ENCODE measurements at places on chromosomes 3 and 15.

GRCh38 chr3:172914854-172915253 lies 164.3 kb downstream of the ECT2 start:
- no peak for DNase-seq

DNA sequence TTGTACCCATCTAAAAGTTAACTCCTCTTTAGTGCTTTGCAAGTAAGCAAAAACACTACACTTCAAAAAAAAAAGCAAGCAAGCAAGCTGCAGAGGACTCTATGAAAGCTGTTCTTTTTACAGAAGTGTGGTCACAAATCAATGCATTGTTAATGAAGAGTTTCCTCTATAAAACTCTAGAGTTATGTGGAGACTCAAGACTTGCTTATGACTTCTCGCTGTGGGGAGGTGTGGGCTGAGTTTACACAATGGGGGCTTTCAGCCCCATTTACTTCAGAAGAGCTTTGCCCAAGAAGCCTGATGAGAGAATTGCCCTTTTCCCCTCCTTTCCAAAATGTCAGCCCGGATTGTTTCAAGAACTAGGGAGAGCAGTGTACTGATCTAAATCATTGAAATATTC lies 144.4 kb downstream of the IGSF11 start:
- DNase-seq, result no peak

DNA sequence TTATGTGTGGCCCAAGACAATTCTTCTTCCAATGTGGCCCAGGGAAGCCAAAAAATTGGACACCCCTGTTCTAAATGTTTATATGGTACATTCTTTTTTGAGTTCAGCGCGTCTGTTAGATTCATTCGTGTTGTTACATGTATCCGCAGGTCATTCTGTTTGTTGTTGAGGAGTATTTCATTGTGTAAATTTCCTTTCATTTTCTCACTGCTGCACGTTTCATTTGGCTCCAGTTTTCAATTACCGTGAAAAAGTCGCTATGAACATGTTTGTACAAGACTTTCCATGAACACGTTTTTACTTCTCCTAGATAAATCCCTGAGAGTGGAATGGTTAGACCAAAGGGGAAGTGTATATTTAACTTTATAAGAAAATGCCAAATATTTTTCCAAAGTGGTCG lies 7.5 kb upstream of the OPA1 start:
- no peak for DNase-seq

- no peak for DNase-seq
Measured at GRCh38 chr3:141465221-141465620, 21.6 kb upstream of the RASA2 start.

- no peak for DNase-seq
Measured at GRCh38 chr3:157544501-157545130, 41.4 kb upstream of the VEPH1 start.

GRCh38 chr15:40044717-40045571 lies 6.0 kb upstream of the SRP14 start:
- peak; percentile 91 for DNase-seq

DNA sequence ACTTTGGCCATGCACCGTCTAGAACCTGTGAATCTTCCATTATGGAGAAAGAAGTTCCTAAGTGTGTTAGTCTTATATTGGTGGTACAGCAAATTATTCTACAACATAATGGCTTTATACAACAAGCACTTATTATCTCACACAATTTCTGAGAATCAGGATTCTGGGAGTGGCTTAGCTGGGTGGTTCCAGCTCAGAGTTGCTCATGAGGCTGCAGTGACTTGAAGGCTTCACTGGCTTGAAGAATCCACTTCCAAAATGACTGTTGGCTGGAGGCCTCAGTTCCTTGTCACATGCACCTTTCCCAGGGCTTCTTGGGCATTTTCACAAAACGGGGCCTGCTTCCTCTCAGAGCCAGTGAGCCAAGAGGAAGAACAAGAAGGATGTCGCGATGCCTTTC lies 82.3 kb upstream of the RNF7 start:
- DNase-seq, result no peak

- no peak for DNase-seq
Measured at GRCh38 chr3:38516669-38517068, 20.5 kb downstream of the EXOG start.

DNA sequence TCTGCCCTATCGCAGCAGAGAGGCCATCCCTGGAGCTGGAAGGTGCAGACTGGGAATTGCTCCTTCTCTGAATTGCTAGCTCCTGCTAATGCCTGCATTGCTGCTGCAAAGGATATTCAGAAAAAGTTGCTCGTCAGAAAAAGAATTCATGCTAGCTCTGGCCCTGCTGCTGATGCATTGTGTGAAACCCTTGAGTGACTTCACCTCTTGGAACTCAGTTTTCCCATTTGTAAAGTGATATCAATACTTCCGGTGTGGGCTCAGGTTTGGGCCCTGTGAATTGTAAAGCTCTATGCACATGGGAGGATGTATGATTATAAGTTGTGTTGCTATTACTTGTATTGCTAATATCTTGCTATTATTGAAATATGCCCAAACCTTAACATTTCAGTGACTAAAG lies 11.4 kb downstream of the SQOR start:
- DNase-seq, result no peak

- no peak for DNase-seq
Measured at GRCh38 chr3:143222505-143222904, 102.9 kb downstream of the CHST2 start.

DNA sequence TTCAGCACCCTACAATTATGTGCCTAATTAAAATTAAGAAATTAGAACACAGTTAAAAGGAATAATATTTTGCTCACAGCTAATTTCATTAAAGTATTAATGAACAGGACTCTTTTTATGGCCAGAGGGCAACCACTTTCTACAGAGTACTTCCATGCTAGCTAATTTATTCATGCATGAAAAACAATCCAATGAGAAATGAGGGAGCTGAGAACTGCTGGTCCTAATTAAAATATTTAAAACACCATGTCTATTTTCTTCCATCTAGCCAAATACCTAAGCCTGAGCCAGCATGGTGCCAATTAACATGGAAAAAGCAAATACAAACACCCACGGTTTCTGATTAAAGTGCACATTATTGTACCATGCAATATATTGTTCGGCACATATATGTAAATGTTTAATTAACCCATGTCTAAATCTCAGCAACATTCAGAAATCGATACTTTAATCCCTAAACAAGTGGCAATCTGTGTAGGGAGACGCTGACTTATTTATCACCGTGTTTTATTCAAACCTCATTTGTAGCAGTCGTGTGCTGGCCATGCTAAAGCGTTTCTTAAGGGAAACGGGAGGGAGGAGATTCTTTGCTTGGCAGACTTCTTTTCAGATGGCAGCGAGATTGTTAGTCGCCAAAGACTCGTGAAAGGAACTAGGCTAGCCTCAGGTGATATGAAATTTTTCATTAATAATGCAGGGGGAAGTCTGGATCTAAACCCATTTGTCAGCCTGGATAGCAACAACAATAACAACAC lies 193.5 kb downstream of the ANXA2 start:
- DNase-seq, result no peak

DNA sequence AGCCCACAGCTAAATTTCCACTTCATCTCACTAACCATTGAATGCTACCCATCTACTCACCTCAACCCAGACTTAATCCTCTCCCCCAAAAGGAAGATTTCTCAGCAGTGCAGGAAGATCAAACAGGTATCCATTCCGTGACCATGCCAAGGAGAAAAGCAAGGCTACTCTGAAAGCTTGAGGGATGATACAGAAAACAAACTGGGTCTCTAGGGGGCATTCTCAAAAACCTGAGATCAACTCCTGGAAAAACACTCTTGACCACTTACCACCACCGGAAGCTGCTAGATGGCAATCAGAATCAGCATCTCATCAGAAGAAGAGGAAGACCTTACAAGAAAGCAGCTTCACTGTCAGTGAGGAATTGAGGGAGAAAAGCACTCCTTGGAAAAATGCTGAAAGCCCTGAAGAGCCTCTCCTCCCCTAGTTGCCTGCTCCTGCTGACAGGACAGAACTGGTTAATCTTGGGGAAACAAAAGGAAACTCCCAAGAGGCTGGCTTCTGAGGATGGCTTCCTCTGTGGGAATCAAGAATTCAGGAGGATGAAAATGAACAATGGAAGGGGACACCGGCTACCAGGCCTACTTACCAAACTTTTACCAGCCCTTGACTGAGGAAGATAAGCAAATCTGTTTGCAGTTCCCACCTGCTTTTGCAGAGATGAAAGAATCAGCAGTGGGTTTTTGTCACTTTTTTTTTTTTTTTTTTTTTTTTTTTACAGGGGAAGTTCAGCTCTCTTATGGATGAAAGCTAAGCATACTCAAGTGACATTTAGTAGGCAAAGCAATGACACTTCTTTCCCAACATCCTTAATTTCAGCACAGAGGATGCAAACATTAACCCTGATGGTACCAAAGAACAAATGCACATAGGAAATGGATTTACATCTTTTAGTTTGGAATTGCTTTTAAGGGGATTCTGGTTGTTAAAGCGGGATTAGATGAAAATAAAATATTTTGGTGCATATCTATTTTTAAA lies at the start of gene ATP8B4:
Gene ATP8B4, minus strand, starts transcription at position 171 of the 978 bp plus-strand sequence. CDS start 12,267 bp downstream, outside the sequence.
- DNase-seq, result no peak

DNA sequence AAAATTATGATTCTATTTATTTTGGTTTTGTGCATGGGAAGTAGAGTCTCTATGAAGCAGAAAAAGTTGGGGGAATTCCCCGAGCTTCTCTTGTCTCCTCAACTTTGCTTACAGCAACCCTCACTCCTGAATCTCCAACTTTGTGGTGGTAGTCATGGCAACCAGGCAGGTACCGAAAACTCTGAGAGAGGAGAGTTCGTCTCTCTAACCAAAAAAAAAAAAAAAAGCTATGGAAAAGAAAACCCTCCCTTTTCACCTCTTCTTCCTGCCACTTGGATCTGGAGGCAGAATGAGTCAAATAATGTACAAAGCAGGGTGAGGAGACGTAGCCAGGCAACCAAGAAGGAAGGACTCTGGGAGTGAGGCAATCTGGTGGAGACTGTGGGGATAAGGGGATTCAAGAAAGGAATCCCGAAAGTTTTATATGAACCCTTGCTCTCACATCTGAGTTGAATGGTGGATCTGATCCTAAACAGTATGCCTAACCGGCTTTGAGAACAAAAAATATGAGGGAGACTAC lies 108.1 kb downstream of the PLOD2 start:
- DNase-seq, result no peak

DNA sequence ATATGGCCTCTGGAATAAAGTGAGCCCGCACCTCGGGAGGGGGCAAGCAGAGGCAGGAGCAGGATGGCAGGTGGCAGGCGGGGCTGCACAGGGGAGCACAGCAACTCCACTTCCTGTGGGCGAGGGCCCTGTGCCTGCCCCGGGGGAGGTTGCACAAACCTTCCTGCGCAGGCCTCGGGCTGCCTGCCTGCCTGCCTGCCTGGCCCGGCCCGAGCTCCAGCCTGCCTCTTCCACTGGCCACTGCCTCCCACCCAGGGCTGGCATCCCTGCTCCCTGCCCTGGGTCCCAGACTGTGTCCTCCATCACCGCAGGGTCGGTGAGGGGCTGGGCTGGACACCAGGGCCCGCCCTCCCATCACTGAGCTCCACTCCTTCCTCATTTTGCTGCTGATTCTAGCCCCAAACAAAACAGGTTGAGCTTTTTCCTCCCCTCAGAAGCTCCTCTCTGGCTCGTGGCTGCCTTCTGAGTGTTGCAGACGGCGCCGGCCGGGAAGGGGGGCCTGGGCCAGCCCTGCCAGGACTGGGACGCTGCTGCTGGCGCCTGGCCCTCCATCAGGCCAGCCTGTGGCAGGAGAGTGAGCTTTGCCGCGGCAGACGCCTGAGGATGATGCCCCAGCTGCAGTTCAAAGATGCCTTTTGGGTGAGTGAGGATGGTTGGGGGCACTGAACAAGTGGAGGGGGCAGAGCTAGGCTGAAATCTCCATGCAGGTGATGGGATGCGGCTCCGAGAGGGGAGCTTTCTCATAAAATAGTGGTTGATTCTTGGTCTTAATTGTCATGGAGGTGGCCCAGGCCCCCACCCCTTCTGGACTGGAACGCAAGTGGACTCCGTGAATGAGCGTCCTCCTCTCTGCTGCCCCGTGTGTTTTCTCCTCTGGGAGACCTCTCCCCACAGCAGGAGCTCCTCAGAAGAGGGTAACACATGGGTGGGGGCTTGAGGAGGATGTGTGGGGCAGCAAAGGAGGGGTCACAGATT lies at the start of gene PSTPIP1:
Gene PSTPIP1, plus strand, starts transcription at position 156 of the 975 bp plus-strand sequence. Its CDS starts 448 bp downstream, at position 604.
- DNase-seq, result peak; percentile 82

GRCh38 chr3:62712746-62713145 lies 162.5 kb downstream of the CADPS start:
- no peak for DNase-seq

GRCh38 chr3:3998140-3998922 lies 199.1 kb downstream of the LRRN1 start:
- no peak for DNase-seq

- DNase-seq, result no peak
Measured at GRCh38 chr3:48047841-48048464, 31.7 kb upstream of the MAP4 start.

- peak; percentile 70 for DNase-seq
Measured at GRCh38 chr15:81296673-81297072, 27.3 kb downstream of the STARD5 start.

DNA sequence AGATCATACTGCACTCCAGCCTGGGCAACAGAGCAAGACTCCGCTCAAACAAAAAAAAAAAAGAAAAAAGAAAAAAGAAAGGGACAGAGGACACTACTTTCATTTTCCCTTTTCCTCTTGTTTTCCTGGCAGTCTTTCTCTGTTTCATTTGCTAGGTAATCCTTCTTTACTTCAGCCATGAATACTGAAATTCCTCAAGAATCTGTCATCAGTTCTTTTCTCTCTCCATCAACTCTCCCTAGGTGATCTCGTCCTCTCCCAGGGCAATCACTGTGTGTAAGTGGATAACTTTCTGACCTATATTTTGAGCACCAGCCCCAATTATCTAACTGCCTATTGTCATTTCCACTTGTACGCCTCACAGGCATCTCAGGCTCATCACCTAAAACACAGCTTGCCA lies 51.5 kb downstream of the TTC23 start:
- DNase-seq, result no peak

- DNase-seq, result no peak
Measured at GRCh38 chr3:169405076-169405475, 258.4 kb downstream of the MECOM start.

GRCh38 chr3:140536926-140537726 lies 140.7 kb upstream of the TRIM42 start:
- DNase-seq, result no peak

GRCh38 chr15:82062479-82063454 lies 16.9 kb upstream of the MEX3B start:
- no peak for DNase-seq

DNA sequence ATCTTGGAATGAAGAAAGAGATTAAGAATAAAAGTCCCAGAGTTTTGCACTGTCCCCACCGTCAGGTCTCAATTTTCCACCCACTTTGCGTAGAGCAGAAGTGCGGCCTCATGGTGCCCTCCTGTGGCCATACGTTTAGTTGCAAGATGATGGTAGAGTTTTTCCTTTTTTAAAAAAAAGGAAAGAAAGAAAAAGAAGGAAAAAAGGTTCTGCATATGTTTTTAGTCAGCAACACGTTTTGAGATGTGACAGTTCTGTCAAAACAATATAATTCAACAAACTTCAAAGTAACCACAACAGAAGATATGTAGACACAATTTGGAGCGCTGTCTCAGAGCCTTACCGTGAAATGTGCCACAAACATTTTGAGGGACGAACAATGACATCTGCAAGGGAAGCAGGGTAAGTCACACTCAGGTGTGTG lies 24.6 kb downstream of the EBLN2 start:
- peak; percentile 63 for DNase-seq

- DNase-seq, result no peak
Measured at GRCh38 chr3:44411031-44411645, 66.3 kb downstream of the ZNF445 start.

GRCh38 chr3:196965112-196965803 lies 3.4 kb downstream of the PIGZ start:
- no peak for DNase-seq

GRCh38 chr3:177838766-177839350 lies 641.6 kb upstream of the TBL1XR1 start:
- DNase-seq, result no peak

- DNase-seq, result no peak
Measured at GRCh38 chr3:7203969-7204847, 343.3 kb downstream of the GRM7 start.
